Stimulated activated naive CD8-positive, alpha-beta T cell treated with anti-CD3 and anti-CD28 coated beads, Interleukin-15, amount 100 ng/mL, for 72 hours (primary cell): ENCODE measurements at places on chromosomes 2 and 18.

GRCh38 chr2:149904352-149905175, 317.0 kb upstream of the MMADHC start:
- DNase-seq: no peak

DNA sequence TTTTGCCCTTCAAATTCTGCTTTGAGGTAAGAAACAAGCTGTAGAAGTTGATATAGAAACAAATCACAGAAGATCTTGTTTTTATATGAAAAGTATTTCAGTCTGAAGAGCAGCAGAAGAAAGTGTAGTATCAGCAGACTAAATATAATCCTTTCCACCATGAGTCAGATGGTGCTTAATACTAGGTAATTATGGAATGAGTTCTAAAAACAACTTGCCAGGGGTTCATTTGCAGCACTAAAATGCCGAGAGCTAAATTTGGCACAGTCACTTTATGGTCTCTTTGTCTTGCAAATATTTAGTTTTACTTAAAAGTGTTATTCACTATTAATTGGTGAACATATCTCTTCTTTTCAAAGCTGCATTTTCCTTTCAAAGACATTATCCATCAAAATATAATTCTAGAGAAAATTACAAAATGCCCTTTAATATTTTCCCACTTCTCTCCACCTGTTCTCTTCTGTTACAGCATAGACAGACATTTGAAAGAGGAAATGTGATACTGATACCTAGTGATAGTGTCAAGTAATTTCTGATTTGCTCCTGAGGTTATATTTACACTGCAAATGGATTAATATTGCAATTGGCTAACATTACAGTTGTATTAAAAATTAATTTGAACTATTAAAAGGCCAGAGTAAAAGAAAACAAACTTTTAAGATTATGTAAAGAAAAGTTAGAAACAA, 5.3 kb downstream of the MYL1 start:
- no peak for DNase-seq

DNA sequence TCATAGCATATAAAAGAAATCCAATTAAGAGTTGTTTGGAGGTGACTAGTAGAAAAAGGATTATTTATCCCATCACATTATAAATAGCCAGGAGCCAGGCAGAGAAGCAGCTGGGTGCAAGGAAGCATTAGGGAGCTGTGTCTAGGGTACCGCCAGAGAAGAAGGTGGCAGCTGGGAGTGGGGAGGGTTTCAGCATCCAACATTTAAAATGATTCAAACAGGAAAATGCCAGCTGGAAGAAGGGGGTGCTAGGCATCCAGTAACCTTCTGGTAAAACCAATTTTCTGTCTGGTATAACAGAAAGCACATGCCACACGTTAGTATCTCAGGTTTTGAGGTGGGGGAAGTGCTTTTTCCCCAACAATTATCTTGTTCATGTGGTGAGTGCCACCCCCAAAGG, 452.4 kb downstream of the ZEB2 start:
- DNase-seq: no peak

DNA sequence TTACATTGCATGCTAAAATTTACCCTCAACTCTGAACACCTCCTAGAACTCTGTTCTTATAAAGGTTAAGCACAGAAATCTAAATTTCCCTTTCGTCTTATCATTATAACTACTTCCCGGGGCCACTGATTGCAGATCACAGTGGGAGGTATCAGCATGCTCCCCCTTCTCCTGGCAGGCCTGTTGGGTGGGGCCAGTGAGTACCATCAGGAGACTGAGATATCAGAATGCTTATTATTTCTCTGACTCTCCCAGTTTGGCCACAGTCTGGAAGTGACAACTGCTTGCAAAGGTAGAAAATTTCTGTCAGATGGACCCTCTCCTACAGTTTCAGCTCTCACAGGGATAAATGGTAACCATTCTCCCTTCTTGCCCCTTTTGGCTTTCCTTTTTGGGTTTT, 62.6 kb downstream of the DSEL start:
- DNase-seq: no peak

GRCh38 chr2:176614930-176615329, 345.7 kb downstream of the MTX2 start:
- no peak for DNase-seq

DNA sequence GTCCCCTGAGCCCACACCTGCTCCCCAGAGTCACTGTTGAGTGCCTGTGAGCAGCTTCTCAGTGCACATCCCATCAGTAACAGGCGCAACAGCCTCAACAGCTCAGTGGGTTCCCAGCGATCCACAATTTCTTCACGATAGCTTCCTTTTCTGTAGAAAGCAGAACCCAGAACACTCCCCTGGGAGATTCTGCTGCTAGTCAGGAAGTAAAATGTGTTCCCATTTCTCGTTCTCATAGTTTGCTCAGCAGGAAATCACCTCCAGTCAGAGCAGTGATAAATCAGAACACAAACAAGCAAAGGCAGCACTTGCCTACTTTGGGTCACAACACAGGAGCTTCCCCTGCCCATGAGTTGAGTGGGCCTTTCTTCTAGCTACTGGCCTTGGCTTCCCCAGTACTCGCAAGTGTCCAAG, 48.9 kb upstream of the ATG16L1 start:
- DNase-seq: no peak

DNA sequence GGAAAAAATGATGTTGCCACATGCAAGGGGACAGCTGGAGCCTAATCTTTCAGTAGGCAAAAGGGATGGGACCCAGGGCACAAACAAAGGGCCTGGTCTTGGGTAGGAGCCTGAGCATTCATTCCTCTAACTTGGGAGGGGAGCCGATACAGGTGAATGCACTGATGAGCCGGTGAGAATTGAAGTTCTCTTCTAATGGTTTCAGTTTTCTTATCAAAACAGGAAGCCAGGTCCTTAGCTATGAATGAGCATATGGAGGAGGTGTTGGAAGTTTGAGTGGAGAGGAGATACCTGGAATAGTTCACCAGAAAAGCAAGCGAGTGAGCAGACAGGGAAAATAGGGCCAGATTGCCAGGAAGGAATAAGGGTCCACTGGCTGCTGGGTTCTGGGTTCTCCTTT, 10.1 kb downstream of the DPP4 start:
- no peak for DNase-seq

DNA sequence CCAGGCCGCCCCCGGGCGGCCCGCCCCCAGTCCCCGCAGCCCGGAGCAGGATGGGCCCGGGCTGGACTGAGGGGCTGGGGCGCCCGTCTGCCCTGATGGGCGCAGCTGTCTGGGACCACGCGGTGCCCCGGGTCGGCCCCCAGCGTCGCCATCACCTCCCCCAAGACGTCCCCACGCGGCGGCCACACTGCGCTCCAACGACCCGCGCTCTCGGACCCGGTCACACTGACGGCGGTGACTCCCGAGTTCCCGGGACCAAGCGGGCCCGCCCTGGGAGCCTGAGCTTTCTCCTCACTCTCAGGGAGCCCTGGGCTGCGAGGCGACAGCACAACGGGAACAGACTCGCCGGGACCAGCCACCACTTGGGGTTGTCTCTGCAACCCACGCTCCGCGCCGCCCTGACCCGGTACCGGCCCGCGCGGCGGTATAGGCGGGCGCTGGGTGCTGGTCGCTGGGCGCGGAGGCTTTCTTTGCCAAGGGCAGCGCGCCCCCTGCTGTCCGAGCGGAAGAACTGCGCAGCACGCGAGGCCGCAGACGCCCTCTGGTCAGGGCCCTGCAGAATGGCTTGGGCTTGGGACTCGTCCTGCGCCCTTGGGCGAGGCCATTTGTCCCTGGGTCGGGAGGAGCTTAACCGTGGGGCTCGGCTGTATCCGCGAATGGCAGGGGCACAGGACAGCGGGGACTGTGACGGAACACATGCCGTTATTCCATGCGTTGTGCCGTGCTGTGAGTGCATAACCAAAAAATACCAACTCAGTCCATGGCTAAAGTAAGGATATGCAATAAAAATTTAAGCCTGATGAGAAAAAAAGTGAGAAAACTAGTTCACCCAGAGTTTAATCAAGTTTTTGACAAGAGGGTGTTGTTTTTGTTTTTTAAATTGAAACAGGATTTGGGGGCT, 54.8 kb upstream of the ANKRD62 start:
- peak; percentile 78 for DNase-seq

- DNase-seq: no peak
These were observed 395.1 kb downstream of the FBXO15 start for GRCh38 chr18:73752546-73752945.

DNA sequence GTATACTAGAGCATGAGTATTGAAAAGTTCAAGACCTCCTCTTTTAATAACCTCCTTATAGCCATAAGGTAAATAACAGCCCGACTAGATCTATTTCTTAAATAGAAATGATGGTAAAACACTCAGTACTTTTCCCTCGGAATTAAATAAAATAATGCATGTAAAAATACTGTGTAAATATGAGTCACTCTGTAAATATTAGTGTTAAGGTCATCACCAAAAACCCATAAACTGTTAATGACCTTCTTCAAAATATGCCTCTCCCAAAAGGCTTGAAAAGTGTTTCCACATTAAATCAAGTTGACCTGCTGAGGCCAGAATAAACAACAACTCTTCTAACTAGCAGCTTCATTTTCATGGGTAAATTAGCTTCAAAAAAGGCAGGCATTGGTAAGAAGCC, 25.3 kb upstream of the BZW1 start:
- DNase-seq: no peak

DNA sequence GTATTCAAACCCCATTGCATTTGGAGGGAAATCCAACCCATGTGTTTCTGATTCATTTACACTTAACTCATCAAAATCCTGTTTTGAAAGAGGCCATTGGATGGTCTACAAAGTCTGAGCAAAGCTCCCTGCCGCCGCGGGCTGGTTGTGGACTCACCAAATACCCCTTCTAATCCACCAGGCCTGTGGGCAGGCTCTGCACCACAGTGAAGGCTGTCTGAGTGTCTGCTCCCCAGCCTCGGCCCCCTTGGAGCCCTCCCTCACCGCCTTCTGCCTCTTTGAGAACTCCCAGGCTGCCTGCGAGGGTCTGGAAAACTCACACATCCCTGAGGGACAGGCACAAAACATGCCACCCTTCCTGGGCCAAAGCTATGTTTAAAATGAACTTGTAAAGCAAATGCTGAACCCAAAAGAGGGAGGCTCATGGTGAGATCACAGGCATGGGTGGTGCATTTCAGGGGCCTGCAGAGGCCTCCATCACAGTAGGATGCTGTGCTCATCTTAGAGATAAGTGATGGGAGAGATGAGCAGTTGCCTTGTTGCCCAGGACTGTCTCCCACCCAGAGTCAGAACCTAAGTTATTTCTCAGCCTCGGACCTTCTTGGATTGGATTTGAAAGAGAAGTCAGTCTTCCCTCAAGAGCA, 225.0 kb downstream of the CYP26B1 start:
- DNase-seq: no peak

GRCh38 chr2:31205186-31205585, 12.1 kb downstream of the CAPN14 start:
- DNase-seq: no peak

DNA sequence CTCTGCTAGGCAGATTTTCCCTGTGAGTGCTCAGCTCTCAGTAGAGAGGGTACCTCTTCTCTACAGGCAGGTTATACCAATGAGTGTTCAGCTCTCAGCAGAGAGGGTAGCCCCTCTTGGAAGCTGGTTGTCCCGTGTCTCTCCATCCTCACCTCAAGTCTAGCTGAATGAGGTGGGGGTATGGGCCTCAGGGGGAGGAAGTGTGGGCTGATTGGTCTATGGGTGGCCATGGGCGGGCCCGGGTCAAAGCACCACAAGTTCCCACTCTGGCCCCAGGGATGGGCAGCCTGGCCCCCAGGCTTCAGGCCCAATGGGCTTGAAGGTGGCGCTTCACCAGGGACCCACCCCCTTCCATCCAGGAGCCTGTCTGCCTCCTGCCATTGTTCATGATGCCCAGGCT, 17.0 kb upstream of the MBD2 start:
- no peak for DNase-seq

DNA sequence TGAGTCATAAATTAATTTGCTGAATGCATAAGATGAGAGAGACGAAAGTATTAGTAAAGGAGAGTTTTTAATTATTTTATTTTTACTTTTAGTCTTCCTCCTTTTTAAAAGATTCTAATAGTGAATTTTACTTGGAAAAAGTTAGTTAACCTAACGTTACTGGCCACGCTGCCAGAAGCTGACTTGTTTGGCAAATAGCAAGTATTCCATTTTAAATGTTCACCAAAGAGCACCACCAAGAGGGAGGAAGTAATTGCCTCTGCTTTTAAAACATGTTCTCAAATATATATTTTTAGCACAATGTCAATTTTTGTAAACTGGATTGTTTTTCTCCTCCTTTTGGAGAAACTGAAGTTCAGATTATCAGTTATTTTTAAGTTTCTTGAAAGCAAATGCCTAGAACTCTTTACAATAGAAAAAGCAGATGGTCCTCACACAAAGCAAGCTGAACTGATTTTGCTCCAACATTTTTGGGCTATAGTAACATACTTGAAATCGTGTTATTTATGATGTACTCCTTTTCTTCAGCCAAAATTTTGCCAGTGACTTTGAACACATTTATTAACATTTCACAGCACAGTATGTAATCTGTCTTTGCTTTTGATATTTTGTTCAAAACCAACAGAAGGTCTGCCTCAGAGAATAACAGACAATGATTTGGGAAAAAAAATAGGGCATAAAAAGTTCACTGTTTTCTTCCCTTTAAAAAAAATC, 1311.0 kb upstream of the FAM98A start:
- DNase-seq: no peak

DNA sequence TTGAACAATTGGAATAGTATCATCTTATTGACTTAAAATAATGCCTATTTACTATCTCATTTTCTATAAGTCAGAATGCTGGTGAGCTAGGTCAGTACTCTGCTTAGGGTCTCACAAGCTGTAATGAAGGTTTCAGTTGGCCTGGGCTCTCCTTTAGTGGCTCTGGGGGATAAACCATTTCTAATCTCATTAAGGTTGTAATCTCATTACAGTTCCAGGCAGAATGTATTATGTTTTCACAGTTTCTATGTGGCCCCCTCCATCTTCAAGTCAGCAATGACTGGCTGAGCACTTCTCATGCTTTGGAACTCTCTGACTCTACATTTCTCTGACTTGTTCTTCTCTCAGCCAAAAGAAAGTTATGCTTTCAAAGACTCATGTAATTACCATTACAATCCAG, 163.1 kb downstream of the CCDC178 start:
- DNase-seq: no peak

DNA sequence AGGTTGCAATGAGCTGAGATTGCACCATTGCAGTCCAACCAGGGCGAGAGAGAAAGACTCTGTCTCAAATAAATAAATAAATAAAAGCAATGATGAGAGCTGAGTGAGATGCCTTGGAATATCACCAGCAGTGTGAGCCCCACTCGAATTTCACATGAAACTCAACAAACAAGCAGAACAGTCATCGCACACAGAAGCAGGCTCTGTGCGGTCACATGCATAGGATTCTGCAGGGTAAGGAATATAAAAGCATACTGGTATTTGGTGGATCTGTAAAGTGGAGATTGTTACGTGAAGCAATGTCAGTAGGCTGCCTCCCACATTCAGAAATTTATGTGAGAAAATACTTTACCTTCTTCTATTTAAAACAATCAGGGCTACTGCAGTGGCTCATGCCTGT, 18.0 kb upstream of the AP1S3 start:
- no peak for DNase-seq

GRCh38 chr18:2857491-2858131, 10.8 kb downstream of the EMILIN2 start:
- no peak for DNase-seq

DNA sequence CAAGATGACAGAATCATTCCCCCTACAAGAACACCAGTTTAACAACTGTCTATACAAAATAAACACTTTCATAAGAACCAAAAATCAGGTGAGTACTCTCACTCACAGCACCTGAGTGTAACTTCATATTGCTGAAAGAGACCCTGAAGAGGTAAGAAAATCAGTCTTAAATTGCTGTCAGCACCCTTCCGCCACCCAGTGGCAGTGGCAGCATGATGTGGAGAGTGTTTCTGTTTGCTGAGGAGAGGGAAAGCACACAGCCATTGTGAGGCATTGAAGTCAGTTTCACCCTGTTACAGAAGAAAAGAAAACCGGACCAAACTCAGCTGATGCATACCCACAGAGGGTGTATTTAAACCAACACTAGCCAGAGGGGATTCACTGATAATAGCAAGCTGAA, 1240.8 kb upstream of the CRIM1 start:
- DNase-seq: no peak
